AG10803 (cell line): ENCODE measurements at places on chromosomes 6 and 20.

DNA sequence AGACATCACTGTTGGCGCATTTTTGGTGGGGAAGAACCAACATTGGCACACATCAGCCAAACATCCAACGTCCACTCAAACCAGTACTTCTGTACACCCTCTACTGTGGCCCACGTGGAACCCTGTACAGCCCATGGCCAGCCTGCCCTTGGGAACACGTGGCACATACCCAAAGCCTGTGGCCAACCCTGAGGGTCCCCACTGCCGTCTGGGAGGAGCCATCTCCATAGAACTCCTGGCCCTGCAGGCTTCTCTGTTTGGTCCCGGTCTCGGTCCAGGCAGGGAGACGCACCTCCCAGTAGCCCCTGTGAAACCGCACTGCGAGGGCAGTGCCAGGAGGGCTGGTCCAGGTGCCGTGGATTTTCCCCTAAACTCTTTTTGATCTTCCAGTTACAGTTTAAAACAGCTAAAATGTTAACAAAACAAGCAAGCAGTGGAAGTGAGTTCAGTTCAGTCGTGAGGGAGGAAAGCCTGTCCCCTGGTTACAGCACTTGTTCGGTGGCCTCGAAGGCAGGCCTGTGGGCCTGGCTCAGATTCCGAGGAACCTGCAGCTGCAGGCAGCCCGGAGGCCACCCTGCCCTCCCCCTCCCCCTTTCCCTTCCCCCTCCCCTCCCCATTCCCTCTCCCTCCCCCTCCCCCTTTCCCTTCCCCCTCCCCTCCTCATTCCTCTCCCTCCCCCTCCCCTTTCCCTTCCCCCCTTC lies 233.7 kb downstream of the DLL1 start:
- DNase-seq: no peak

DNA sequence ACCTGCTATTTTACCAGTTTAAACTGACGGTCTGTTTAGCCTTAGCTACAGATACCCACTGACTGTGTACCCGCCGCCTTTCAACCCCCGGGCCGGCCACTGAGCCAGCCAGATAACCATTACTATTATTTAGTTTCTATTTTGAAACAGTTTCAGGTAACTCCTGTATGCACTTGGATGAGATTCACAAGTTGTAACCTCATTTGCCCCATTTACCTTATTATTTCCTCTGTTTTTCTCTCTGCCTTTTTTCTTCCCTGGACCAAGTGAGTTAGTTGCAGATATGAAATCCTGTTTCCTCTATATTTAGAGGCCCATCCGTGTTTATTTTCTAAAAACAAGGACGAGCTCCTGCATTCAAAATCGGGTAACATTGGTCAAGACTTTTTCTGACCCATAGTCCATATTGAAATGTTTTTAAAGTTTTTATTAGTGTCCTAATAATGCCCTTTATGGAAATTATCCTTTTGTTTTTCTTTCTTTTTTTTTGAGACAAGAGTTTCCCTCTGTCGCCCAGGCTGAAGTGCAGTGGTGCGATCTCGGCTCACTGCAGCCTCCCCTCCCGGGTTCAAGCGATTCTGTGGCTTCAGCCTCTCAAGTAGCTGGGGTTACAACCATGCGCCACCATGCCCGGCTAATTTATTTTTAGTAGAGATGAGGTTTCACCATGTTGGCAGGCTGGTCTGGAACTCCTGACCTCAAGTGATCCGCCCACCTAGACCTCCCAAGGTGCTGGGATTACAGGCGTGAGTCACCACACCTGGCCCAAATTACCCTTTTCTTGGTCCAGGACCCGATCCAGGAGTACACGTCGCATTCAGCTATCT lies 767 bp downstream of the AP5S1 start:
- no peak for DNase-seq

DNA sequence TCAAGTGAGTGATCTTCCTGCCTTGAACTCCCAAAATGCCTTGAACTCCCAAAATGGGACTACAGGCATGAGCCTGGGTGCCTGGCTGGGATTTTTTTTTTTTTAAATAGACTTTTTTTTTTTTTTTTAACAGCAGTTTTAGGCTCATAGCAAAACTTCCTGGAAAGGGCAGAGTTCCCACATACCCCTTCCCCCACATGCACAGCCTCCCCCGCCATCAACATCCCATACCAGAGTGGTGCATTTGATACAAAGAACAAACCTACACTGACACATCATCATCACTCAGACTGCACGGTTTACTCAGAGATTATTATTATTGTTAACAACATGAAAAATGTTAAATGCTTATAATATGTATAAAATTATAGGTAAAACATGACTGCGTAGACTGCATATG lies 26.0 kb downstream of the UQCC1 start:
- DNase-seq: no peak

DNA sequence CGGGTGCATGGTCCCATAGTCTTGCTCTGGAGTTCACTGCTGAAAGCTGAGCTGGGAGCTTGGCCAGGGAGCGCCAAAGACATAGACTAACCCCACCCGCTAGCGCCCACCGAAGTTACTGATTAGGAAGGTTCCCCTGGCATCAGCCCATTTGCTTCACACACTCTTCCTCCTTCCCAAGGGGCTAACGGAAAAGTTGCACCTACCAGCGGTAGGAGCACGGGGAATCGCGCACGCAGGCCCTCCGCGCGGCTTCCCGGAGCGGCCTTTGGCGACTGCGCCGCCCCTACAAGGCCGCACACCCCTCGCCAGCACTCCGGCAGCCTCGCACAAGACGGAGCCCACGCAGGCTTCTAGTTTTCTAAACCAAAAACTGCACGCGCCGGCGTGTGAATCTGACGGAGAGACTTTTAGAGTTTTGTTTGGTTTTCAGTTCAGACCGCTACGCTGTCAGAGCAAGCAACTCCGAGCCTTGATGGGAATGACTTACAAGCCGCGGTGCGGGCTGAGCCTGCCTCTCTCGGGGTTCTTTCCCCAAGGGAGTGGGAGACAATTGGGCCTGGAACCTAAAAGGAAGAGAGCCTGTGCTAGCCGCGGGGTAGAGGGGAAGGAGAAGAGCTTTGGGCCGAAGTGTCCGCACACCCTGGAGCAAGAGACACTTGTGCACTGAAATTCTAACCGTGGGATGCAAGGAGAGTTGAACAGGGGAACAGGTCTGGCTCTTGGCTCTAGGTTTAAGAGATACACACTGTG lies 891 bp upstream of the POU3F2 start:
- DNase-seq: peak; percentile 9

GRCh38 chr6:158793432-158793831 lies 25.7 kb downstream of the EZR start:
- peak; percentile 65 for DNase-seq

DNA sequence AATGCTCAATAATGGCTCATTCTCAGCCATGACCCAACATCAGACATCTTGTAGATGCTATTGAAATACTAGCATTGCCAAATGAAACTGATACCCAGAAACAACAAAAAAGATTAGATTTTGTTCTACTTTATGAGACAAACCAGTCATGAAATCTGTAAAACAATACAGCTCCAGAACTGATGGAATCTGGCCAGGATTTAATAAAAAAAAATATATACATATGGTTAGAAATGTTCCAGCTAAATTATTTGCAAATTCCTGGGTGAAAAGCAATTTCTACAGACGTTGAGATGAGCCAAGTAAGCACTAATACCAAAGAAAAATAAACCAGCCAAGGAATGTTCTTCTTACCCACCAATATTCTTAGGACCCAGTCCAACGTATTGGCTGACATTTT lies 201.3 kb downstream of the EPHA7 start:
- DNase-seq: no peak

DNA sequence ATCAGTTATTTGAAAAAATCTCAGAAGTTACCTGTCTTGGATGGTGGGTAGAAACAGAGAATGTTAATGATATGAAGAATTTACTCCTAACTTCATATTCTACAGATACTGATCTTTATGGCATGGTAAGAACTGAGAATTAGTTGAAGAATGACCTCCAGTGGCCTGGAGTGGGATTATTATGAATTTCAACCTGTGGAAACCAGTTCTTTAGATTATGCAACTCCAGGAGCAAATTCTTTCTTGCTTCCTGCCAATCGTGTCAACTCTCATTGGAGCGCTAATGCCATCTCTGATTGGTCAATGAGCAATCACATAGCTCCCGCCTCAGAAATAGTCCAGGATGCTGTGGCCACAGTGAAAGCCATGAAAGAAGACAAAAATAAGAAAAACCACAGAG lies 40.6 kb downstream of the LYRM2 start:
- peak; percentile 35 for DNase-seq

GRCh38 chr6:150636808-150637207 lies 37.1 kb downstream of the PLEKHG1 start:
- no peak for DNase-seq
